ENCODE measurements at places on chromosomes 5 and 9.

GRCh38 chr9:128635266-128636023 is 21.2 kb downstream of the DYNC2I2 start:
- no peak for DNase-seq

DNA sequence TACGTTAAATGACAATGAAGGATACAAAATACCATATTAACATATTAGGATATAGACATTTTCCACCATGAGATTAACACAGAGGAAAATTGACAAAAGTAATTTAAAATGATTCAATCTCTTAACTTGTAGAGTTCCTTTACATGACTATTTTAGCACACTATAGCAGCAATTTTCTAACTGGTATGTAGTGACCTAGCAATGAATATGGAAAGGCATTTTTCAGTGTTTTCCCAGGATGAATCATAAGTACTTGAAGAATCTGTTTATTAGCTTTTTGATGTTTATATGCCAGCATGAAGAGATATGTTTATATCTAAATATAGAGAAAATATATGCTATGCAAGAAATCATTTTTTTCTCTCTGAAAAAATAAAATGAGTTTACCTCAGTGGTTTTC is 782.5 kb upstream of the CDH10 start:
- DNase-seq = no peak

DNA sequence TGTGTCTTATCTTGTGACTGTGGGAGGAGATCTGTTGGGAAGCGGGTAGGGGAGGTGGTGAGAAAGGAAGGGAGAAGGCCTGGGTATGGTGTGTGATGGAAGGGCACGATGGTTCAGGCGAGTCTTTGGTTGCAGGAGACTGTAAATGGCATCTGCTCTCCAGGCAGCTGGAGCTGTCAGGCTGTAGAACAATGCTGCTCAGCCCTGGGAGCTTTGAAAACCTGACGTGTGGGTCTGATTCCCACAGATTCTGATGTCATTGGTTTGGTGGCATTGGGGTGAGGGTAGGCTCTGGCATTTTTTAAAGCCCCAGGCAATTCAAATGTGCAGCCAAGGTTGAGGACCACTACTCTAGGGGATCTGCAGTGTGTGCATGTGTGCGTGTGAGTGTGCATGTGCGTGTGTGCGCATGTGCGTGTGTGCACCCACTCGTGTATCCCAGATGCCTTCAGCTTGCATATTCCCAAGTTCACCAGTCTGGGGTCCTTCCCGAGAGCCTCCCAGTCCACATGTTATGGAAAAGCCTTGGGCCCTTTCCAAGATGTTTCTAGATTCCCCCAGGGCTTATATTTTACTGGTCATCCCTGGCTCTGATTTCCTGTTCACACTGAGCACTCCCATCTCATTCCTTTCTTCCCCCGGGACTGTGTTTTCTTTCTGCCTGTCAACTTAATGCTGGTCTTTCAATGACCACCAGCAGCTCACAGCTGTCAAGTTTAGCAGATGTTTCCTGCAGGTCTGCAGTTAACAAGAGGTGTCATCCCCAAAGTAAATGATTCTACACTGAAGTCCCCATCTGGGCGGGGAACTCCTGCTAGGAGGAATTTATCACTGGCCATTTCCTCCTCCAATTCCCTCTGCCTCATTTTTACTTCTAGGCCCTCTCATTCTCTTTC is 34.0 kb downstream of the BOD1 start:
- DNase-seq = no peak

- DNase-seq = no peak
Measured at GRCh38 chr9:113996531-113997001, 81.5 kb downstream of the AMBP start.

GRCh38 chr5:136222580-136223235 is 29.7 kb upstream of the SMIM32 start:
- DNase-seq = no peak

- DNase-seq = no peak
Measured at GRCh38 chr9:7286101-7286500, 513.5 kb downstream of the DMAC1 start.

- DNase-seq = no peak
Measured at GRCh38 chr5:145450286-145450885, 384.8 kb downstream of the PRELID2 start.

DNA sequence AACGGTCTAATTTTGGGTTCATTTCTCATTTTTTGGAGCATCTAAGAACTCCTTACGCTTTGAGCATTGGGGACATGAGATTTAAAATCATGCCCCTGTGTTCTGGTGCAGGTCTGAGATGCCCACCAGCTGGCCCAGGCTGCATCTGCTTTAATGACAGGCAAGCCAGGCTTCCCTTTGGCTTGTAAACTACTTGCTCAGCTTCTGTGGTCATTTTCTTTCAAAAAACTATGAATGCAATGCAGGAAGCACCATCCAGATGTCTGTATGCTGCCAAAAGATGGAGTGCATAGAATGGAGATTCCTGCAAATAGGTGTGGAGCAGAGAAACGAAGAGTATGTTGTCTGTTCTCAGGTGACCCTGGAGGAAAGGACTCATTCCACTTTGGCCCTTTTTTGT is 399.9 kb upstream of the ADAMTSL1 start:
- DNase-seq = no peak

DNA sequence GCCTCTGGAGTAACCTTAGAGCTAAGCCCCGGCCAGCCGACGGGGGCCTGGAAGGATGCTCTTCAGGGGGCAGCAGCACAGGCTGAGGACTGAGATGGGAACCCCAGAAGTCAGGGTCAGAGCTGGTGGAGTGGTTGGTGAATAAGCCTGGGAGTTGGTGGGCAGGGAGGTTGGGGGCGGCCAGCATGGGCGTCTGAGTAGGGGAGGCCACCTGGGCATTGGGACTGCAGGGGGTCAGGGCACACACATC is 14.4 kb downstream of the NINJ1 start:
- DNase-seq = no peak

DNA sequence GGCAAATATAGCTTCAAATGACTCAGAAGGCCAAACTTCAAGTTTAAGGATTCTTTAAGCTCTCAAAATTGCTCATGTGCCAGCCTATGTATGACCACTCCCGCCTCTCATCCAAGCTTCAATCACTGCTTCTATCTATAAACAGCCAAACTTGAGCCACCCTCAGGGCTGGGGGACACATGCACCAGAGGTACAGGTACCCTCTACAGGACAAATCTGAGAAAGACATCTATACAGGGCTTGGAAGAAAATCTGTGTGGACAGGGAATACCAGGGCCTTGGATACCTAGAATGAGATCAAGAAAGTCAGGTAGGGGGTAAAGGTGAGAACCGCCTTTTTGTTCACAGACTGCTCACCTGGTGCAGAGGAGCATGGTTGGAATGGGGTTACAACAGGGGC is 217.9 kb downstream of the ATPSCKMT start:
- no peak for DNase-seq

DNA sequence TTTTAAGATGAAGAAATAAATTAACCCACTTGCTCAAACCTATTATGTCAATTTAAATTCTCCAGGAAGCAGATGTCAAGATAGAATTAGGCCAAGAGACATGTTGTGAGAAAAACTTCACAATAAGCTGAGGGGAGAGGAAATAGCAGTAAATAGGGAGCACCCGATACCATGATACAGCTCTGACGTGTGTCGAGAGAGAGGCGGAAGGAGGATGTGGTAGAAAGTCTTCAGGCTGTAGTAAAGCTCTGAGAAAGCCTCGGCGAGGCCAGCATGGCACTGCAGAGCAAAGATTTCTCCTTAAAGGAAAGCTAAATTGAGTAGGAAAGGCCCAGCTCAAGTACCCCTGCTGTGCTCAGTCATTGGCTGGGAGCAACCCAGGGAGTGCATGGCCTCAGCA is 6.0 kb upstream of the PUM3 start:
- no peak for DNase-seq

DNA sequence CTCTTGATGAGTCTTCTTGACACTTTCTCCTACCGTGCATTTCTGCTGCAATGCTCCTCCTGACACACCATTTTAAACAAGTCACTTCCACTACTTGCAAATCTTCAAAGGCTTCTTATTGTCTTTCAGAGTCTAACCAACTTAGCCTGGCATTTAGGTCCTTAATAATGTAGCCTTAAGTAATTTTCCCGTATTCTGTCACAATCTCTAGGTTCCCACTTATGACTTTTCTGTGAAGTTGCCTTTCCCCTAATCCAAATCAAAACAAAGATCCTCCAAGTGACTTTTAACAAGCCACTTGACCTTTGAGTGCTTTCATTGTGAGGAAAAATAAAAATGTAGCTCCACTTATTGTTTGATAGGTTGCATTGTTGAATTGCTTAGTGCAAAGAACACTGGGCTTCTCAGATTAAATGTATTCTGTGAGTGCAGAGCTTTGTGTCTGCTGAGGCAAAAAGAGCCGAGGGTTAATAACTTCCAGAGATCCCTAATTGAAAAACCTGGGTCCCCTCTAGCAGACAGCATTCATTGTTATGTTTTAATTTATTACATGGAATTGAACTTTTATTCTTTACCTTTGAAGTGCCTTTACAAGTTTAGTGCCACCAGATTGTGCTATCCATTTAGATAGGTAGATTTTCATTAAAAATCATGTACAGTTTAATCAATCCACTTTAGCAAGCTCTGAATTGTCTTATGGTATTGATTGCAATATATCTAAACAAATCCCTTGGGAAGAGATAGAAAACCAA is 341.7 kb upstream of the TYRP1 start:
- no peak for DNase-seq

DNA sequence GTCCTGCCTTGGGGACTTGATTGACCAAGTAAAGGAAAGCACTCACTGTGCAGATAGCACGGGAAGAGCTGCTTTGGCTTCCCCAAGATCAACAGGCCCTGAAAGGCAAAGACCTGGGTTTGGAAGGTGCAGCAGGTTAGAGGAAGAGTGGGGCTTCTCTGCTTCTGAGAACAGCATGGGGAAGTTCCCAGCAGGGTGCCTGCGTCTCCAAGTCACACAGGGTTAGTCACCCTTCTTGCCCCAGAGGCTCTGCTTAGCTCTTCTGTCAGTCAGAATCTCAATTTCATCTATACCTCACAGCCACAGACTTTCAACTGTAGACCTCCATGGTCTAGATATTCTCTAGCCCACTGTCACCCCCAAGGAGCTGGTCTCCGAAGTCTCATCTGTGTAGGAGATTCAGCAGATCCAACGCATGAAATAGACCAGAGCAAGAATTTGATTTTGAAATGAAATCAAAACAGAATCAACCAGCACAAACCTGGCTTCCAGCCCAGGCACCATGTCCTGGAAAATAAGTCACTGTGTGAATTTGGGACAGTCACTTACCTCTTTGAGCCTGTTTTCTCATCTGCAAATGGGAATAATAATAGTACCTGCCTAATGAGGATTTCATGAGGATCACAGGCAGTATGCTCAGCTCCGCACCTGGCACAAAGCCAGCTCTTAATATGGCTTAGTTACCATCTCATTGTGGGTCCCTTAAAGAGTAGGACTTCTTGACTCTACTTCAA is 64.0 kb downstream of the SFXN1 start:
- no peak for DNase-seq

- DNase-seq = no peak
Measured at GRCh38 chr5:180424094-180424493, 70.1 kb upstream of the CNOT6 start.

DNA sequence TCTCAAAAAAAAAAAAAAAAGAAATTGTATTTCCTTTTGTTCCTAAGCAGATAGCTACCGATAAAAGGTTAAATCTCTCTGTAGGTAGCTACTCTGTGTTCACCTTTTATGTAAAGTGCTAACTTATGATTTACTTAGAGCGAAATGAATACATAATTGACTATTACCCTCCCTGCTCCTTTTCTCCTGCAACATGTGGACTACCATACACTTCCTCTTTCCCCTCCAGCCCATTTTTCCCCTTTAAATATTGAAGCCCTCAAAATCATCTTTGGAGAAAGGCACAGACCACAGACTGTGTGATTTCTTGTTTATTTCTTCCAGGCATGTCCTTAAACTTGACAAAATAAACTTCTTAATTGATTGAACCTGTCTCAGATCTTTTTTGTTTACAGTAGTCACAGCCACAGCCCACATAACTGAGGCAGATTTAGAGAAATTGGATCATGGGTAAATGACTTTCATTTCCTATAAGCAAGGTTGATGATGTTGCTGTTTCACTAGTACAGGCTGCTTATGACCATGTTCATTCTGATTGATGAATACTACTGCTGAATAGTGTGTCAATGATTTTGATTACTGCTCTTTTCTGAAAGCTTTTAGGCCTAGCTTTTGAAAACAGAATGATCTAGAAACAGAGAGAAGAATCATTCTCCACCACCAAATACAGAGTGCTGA is 59.2 kb downstream of the PHAX start:
- DNase-seq = no peak

DNA sequence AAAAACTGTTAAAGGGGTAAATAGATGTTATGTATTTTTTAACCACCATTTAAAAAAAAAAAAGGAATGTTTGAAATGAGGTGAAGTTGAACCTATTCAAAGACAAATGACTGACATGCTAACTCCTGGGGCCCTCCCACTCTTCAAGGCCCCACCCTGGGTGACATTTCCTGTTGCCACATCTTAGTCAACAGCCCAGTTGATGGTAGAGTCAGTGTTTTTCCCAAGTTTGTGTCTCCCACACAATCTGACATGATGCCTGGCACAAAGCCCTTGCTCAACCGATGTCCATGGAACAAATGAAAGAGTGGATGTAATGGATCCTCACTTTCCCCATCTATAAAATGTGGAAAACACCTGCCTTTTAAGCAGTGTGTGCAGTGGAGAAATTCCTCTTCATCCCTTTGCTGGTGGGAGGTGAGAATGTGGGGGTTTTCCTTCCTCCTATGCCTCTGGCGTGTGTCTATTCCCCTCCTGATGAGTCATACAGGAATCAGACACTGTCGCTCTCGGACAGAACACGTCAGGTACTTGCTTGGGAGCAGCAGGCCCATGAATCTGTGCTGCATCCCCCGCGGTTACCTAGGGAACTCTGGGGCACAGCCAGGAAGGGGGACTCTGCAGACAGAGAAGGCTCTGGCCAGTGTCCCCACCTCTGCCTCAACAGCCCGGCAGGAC is 13.7 kb upstream of the ADRA1B start:
- DNase-seq = no peak

DNA sequence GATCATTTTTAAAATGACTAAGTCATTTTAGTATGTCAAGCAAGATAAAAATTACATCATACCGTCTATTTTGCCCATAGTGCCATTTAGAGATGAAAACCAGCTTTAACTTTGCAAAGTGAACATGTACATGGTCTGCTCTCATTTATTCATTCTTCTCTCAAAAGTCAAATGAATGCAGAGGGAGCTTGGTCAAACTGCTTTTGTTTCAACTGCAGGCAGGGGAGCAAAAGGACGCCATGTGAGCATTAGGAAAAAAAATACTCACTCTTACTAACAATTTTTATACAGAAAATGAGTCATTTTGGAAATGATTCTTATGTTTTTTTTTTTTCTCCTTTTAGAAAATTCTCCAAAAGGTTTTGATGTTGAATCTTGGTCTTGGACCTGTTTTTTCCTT is 15.7 kb downstream of the SCGB3A1 start:
- DNase-seq = no peak

- DNase-seq = no peak
Measured at GRCh38 chr9:96232539-96233241, 69.3 kb downstream of the HSD17B3 start.
